Osteoblast (primary cell): ENCODE measurements at places on chromosomes 7 and 10. TPM values are rescaled to one million over a fixed set of nuclear protein-coding genes. Genes with fewer than 3 reads are reported as not detected.

- no peak for DNase-seq
These were observed 480.9 kb downstream of the PHTF2 start for GRCh38 chr7:78279457-78279856.

- no peak for DNase-seq
These were observed 86.5 kb downstream of the RELN start for GRCh38 chr7:103902917-103903316.

DNA sequence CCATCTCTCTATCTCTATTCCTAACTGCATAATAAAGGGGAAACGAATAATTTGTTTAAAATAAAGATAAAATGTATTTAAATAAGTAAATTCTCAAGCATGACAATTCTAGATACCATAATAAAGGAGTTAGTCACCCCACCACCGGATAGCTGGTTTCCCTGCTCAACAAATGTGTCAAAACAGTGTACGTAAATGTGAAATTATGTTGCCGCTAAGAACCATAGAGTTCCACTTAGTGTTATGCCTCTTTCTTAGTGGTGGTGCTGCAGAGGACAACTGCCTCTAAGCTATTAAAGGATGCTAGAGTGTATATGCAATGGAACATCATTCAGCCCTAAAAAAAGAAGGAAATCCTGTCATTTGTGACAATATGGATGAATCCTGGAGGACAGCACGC lies 42.4 kb downstream of the SMKR1 start:
- DNase-seq, result no peak

GRCh38 chr7:8284606-8285005 lies 22.6 kb upstream of the ICA1 start:
- no peak for DNase-seq

GRCh38 chr7:135204876-135205275 lies 6.5 kb downstream of the WDR91 start:
- no peak for DNase-seq

Gene WBP1L
- 76.4 and 85.5 TPM in 2 replicates for total RNA-seq

Gene CCDC3
- 0.29 and 0.72 TPM in 2 replicates for total RNA-seq

- DNase-seq, result no peak
These were observed 403.3 kb downstream of the HGF start for GRCh38 chr7:81366546-81366945.

Gene ERVW-1
- not detected in 2 replicates for total RNA-seq

GRCh38 chr10:110802551-110803238 lies 69.0 kb upstream of the PDCD4 start:
- DNase-seq, result no peak

DNA sequence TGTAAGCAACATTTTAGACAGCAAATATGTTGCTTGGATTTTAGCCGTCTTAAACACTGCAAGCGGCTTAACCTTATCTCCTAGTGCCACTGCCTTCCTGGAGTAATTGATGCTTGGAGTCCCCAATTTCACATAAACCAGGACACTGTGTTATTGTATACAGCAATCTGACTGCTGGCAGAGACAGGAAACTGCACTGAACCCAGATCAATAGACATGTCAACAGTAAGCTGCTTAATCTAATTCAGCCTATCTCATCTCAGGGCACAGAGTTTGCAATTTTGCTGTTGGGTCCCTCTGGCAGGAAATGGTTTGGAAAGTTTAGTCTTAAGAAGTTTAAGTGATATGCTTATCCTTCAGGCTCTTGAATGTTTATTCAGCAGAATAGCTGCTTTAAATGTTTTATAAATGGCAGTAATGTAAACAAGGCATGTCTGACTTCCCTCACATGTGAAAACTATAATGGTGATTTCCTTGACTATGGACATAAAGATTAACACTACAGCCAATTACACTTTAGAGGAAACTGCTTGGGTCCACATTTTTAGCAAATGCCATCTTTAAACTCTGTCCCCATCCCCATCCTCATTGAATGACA lies 598.6 kb downstream of the PARD3 start:
- no peak for DNase-seq

DNA sequence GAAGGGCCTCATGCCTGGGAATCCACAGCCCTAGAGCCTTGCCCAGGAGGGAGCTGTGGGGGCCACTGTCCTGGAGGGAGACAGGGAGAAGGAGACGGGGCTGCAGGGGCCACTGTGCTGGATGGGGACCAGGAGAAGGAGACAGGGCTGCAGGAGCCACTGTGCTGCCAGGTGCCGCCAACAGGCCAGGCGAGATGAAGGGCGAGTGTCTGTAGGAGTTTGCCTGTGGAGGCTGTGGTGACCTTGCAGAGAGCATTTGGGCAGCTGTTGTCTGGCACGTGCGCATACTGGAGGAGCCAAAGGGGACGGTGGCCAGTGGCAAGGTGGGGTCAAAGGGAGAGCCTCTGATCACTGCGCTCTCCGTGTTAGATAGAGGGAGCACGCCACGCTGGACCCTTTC lies 79.2 kb downstream of the NKX6-2 start:
- no peak for DNase-seq
